ENCODE measurements at places on chromosomes 4 and X. TPM values are rescaled to one million over a fixed set of nuclear protein-coding genes. Genes with fewer than 3 reads are reported as not detected.

The DRP2 gene
- 0.04 TPM for total RNA-seq

DNA sequence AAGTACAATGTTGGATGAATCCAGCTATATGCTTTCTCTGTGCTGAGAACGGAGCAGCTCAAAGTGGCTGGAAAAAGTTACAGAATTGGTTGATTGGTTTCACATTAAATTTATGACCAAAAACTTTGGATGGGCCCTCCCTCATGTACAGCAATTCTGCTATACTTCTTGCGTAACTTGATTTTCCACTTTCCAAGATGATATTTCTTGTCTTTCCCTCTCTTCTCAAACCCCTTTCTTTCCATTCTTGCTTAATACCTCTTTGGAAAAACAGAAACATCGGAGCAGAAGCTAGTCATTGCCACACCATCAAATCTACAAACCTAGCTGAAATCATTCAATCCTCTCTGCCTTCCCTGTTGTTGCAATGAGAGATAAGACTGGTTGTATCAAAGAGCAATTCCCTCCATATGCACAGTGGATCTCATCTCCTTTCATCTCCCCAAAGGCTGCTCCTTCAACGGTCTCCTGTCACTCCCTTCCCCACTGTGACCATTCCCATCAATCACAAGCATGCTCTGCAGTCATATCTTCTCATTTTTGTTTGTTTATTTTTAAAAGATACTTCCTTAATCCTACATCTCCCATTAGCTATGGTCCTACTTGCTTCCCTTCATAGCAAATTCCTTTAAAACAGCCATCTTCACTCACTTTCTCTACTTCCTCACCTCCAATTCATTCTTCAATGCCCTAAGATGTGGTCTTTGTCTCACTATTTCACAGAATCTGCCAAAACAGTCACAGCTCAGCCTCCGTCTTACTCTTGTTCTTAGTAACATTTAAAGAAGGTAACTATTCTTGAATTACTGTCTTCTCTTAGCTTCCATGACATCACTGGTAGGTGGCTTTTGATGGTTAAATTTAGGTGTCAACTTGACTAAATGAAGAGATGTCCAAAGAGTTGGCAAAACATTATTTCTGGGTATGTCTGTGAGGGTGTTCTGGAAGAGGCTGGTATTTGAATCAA, 145.5 kb downstream of the FAM13A start:
- DNase-seq, result no peak

GRCh38 chrX:124373348-124373747, 27.0 kb downstream of the SH2D1A start:
- DNase-seq, result no peak

- DNase-seq, result no peak
Observed at GRCh38 chr4:8344377-8344776, 74.8 kb downstream of the HTRA3 start.

GRCh38 chr4:144703494-144703893, 57.5 kb downstream of the HHIP start:
- no peak for DNase-seq

DNA sequence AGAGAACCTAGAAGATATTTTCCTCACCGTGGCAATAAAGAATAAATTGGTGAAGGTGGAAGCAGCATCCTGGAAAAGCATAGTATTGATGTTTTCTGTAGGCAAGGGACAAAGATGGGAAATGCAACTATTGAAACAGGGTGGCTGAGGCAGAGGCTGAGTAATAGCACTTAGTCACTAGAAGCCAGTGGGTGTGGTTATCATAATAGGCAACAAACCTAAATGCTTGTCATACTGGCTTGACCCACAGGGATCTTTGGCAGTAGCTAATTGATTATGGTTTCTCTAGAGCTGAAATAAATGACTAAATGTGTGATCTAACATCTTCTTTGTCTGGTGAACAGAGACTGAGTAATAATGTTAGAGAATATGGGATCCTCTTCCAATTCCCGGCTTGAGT, 353.6 kb upstream of the RPS6KA3 start:
- no peak for DNase-seq

DNA sequence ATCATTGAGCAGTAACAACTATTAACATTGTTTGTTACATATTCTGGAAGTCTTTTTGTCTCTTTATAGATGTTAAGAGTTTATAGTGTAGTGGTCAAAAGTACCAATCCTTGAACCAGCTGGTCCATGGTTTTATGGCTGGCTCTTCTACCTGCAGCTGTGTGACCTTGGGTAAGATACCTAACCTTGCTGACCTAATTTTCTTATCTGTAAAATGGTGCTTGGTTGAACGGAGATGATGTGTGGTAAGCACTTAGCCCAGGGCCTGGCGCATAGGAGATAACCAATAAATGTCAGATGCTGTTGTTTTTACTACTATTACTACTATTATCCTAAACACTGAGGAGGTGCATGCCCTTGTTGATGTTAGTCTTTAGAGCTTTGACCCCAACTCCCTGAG, 116.6 kb downstream of the TMEM164 start:
- DNase-seq, result no peak

Measured in H9 (cell line).